PC-9 (cell line): ENCODE measurements at places on chromosomes 7 and 10. TPM values are rescaled to one million over a fixed set of nuclear protein-coding genes. Genes with fewer than 3 reads are reported as not detected.

GRCh38 chr7:127107601-127108007, 145.1 kb downstream of the GRM8 start:
- DNase-seq = peak; percentile 37

- peak; percentile 99 for DNase-seq
Observed at GRCh38 chr7:54788664-54789063, 29.7 kb upstream of the SEC61G start.

DNA sequence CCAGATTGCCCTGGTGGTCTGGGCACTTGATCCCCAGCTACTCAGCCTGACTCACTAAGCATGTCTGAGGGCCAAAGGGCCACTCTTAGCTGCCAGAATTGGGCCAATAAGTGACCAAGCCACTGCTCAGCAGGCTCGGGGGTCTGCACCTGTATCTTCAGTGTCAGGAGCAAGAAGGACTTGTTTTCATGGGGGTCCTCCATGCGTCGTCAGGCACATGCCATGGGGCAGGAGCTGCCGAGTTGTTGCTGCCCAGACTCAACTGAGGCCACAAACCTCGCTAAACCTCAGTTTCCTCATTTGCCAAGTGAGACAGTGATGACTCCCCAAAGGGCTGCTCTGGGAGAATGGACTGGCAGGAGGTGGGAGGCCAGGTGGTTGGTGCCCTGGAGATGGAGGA, 158.6 kb upstream of the GDF10 start:
- DNase-seq = no peak

- DNase-seq = no peak
Observed at GRCh38 chr7:48933549-48934085, 9.3 kb downstream of the CDC14C start.

GRCh38 chr10:79402951-79403350, 42.5 kb downstream of the ZCCHC24 start:
- DNase-seq = no peak

DNA sequence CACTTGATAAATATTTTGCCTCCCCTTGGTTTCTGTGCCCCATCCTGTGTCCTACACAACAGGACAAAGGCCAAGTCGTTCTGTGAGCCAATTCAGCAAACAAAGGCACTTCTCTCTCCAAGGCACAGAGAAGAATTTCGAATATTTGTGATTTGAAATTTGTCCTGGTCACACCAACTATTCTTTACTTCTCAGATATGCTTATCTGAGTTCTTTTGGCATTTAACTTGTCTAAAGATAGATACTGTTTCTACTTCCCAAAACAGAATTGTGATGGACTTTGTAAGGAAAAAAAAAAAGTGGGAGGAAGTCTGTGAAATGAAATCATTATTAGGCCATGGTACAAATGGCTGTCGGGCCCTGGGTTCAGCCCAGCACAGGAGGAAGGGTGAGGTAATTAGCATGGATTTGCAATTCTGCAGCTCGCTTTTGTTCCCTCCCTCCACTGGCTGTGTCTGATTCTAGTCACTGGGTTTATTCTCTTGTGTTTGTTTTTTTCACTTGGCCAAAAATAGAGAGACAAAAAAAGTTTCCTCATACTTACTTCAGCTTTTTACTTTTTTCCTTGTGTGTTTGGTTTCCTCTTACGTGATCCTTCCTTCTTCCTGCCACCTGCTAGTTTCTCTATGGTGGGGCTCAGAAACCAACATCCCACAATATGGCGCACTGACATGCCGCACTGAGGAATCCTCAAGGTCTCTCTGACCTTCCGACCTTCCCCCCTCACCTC, 108.2 kb upstream of the MKLN1 start:
- no peak for DNase-seq

NEURL1 gene
- 3.0 and 4.8 TPM in 2 replicates for total RNA-seq

GHRHR gene
- not detected in 2 replicates for total RNA-seq

GRCh38 chr7:24472093-24472492, 101.2 kb upstream of the PALS2 start:
- DNase-seq = no peak

- DNase-seq = no peak
Observed at GRCh38 chr10:117549100-117549585, 6.6 kb downstream of the EMX2 start.

RET gene
- not detected in 2 replicates for total RNA-seq

DNA sequence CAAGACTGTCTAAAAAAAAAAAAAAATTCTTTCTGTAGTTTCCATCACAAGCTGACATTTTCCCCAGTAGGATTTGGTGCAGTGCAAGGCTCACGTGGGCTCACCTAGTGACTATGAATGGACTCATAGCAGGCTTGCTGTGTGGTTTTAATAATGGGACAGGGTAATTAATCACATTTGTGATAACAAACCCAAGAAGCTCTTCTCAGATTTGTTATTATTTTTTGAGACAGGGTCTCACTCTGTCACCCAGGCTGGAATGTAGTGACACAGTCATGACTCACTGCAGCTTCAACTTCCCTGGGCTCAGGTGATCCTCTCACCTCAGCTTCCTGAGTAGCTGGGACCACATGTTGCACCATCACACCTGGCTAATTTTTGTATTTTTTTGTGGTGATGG, 40.0 kb downstream of the NACAD start:
- DNase-seq = peak; percentile 98

GRCh38 chr10:50421026-50421719, 169.9 kb upstream of the ASAH2 start:
- peak; percentile 51 for DNase-seq

DNA sequence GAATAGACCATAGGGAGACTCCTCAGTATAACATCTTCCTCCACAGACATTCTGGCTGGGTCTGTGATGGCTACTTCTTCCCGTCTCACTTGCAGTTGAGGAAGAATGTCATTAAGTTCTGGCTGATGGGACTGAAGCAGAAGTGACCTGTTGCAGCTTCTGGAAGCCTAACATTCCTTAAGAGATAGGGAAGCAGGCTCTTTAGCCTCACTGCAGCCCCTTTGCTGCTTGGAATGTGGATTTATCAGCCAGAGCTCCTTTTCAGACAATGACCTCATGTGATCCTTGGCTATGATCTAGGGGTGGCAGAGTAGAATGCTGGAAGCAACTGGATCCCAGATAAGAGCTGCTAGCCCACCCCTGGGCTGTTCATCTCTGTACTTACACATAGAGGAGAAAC, 142.5 kb downstream of the RNF216 start:
- peak; percentile 33 for DNase-seq

SUN3 gene
- 0.24 TPM in 1 of 2 replicates, not detected in the other for total RNA-seq

UBN2 gene
- total RNA-seq = 20.3 and 34.1 TPM in 2 replicates

DNA sequence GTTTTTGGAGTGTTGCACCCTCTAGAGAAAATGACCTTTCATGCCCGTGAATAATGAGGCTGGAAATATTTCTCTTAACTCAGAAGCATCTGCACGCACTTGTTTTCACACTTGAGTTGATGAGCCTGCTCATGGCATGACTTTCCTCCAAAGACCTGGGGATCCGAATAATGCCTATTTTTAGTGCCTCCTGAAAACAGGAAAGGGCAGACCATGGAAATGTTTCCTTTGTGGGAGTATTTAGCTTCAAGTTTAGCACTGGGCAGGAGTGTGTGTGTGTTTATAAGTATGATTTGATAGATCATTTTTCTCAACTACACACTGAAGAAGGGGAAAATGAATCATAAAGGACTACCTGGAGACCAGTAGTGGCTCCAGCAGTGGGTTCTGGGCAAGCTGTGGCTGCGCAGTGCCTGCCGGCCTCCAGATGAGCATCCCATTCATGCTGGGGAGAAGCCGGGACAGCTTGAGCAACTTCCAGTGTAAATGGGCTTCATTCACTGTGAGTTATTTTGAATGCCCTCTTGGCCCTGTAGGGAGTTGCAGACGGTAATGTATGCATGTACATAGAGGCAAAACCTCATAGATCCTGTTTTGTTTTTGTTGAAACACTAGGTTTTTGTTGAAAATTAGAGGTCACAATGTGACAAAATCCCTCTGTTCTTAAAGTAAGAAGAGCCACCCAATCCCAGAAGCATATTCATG, 117.8 kb upstream of the INSYN2A start:
- DNase-seq = no peak

KIAA1549 gene
- 20.2 and 26.6 TPM in 2 replicates for total RNA-seq

DNA sequence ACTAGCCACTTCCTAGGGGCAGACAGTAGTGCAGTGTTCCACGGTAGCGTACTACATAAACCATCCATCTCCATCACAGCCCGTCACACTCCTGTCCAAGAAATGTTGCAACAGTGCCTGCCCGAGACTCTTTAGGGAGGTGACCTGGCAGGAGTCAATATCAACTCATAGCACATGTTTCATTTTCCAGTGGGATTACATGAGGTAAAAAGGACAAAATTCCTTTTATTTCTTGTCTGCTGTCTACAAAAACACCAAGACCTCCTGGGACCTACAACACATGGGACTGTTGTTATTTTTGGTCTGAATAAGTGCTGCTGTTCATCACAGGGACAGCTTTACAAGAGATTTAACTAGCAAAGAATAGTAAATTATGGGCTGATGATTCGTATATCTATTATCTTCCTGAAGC, 99.9 kb downstream of the MPP7 start:
- no peak for DNase-seq

DNA sequence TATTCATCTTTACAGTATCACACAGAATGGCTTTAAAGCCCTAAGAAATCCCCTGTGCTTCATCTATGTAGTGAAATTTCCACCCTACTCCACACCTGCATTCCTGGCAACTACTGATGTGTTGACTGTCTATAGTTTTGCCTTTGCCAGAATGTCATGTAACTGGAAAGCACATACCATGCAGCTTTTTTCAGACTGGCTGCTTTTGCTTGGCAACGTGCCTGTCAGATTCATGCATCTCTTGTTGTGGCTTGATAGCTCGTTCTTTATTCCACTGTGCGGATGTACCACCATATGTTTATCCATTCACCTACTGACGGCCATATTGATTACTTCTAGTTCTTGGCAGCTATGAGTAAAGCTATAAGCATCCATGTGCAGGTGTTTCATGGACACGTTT, 30.6 kb downstream of the RBM17 start:
- DNase-seq = no peak

- no peak for DNase-seq
Observed at GRCh38 chr7:1531263-1531978, 919 bp downstream of the MAFK start.

DNA sequence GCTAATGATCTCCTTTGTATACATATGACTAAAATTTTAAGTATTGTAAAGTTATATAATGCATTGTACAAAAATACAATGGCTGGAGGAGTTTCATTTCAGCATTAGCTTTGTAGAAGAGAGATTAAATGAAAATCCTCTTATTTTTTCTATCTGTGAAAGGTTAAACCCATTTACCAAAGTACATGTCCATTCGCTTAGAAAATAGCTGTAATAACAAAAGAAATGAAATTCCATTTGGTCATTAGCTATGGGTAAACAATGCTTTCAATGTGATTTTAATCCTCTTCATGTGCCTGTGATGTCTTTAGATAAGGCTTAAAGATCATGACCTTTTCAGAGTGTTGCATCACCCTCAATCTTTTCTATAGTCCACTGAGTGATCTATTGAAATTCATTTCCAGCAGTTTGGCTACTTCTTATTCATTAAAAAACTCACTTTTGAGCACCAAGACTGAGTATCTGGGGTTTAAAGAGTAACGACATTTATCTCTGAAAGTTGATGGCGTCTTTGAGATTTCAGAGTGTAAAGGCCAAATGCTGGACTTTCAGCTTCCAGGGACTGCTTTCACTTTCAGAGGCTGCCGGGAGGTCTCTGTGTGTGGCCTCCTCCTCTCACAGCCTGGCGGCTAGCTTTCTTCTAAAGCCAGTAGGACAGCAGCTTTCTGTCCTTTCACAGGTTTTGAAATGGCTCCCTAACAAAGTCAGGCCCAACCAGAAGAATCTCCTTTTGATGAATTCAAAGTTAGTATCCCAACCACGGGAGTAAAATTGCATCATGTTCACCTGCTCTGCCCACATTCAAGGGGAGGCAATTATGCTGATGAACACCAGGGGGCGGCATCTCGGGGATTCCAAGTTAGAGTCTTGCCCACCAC, 701.4 kb upstream of the COBL start:
- no peak for DNase-seq

MACROH2A2 gene
- 0.43 TPM in 1 of 2 replicates, not detected in the other for total RNA-seq

- DNase-seq = no peak
Observed at GRCh38 chr10:32132357-32132946, 76.2 kb upstream of the KIF5B start.

GRCh38 chr10:133158437-133158755, 1.6 kb upstream of the KNDC1 start:
- DNase-seq = no peak

EFCAB10 gene
- total RNA-seq = not detected in 2 replicates

PTF1A gene
- not detected in 2 replicates for total RNA-seq

DNA sequence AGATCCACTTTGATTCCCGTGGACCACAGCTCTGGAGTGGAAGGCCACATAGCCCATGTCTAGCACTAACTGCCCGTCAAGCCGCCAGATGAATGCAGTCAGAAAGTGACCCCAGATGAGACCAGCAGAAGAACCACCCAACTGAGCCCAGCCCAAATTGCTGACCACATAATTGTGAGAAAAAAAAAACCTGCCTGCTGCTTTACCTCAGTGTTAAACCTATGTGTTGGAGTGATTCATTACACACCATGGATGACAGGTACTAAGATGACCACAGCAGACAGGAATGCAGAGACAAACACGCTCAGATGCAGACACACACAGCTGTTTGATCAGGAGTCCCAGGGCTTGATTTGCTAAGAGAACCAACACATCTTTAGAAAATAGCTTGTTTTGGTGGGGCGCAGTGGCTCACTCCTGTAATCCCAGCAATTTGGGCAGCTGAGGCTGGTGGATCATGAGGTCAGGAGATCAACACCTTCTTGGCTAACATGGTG, 168.1 kb upstream of the PPP2R2D start:
- peak; percentile 36 for DNase-seq

- peak; percentile 77 for DNase-seq
Observed at GRCh38 chr10:114507449-114507848, 103.1 kb upstream of the AFAP1L2 start.

DNA sequence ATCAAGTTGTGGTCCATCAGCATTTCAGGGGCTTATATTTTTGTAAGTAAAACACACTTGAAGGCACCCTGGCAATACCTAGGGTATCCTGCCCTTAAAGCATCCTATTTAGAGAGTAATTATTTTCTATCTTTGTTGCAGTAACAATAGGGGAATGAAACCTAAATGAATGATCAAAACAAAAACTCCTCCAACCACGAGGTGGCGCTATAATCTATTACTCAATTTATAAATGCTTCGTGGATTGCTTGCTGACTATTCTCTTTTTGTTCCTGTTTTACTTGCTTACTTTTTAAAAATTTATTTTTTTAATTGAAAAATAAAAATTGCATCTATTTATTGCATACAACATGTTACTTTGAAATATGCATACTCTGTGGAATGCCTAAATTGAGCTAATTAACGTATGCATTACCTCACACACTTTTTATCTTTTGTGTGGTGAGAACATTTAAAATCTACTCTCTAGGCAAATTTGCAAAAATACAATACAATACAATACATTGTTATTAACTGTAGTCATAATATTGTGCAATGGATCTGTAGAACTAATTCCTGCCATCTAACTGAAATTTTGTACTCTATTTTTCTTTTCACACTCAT, 147.7 kb upstream of the BMPER start:
- DNase-seq = no peak

CTAGE4 gene
- 5.8 and 8.2 TPM in 2 replicates for total RNA-seq

GRCh38 chr10:118209215-118209614, 132.9 kb downstream of the FAM204A start:
- no peak for DNase-seq
